Left hindlimb (tissue), 1 donor: ENCODE measurements at places on chromosomes 16 and 17.

DNA sequence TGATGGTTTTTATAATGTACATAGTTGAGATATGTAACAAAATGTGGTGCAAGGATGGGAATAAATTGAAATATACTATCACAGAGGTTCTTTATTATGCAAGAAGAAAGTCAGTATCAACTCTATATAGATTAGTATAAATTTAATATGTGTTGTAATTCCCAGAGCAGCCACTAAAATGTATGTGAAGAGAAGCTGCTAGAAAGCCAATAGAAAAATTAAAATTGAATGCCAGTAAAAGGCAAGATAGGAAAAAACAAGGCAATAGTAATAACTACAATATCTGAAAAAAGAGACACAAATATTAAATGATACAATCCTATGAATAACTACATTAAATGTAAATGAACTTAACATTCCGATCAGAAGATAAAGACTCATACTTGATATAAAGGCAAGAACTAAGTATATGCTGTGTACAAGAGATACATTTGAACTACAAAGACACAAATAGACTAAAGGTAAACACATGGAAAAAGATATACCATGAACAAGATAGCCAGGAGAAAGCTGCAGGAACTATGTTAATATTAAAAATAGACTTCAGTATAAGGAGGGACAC is 92.0 kb downstream of the ABCA8 start:
- DNase-seq: no peak

DNA sequence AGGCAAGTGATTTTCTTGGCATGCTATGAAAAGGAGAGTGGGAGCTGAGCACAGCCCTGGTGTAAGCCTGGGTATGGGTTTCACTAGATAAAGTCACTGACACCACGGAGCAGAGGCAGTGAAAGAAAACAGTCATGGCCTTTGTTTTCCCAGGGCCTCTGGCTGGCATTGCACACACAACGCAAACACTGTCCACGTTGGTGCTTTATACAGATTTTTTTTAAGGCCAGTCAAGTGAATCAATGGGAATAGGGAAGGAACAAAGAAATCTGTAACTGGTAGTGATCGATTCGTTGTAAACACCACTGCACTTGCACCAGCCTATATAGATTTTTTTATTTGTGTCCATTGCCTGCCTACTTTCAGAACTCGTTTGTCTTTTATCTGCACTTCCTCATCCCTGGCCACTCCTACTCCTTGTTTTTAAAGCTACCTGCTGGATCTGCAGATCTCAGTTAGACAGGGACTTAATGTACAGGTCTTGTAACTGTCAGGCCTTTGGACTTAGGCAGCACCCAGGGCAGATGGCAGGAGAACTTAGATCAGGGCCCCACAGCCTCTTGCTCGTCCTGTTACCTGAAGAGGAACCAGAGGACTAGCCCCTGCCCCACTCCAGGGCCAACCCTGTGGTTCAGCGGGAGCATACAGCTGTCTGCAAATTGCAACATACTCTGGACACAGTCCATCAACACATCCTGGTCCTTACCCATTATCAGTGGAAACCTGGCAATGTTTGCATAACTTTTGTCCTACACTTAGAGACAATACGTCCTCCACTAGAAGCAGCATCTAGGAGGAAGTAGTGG is 10.6 kb upstream of the TMIGD1 start:
- no peak for DNase-seq

DNA sequence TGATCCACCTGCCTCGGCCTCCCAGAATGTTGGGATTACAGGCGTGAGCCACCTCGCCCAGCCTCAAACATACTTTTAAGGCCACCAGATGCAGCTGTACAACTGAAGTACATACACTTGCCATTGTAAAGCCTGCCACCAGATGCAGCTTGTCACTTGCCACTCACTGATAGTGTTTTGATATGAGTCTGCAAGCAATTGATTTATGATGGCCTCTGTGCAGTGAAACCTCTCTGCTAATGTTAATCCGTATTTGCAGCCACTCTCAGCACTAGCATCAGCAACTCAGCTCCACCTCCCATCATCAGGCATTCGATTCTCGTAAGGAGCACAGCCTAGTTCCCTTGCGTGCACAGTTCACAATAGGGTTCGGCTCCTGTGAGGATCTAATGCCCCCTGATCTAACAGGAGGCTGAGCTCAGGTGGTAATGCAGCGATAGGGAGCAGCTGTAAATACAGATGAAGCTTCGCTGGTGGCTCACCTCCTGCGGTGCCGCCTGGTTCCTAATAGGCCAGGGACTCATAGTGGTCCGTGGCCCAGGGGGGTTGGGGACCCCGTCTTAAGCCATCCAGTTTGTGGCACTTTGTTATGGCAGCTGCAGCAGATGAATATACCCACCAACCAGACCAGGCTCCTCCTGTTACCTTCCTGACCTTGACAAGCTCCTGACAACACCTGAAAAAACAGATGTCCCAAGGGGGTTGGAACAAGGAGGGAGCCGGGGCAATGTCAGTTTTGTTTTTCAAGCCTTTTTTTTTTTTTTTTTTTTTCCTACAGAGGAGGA is 1.3 kb upstream of the HERPUD1 start:
- DNase-seq: no peak

- no peak for DNase-seq
Measured at GRCh38 chr17:72984926-72985325, 107.6 kb downstream of the SLC39A11 start.

DNA sequence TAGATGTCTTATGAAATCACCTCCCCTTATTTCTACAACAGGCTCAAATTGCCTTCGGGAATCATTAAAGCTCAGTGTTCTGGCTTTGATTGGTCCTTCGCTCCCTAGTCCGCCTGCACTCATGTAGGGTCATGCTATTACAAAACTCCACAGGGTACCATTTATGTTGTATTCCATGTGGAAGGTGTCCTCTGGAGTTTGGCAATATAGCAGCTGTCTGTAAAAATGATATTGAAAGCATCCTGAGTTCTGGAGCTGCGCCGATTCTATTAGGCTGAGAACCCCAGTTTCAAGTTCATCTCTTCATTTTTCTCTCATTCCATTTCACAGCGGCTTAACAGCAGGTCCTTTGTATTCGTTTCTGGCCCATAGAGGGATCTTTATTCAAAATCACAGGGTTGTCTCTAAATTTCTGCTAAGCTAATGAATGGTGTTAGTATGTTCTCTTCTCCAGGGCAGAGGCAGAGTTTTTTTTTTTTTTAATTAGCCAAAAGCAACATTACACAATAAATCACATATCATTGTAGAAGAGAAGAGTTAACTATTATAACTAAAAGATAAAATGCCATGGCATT is 71.9 kb upstream of the TEKT1 start:
- DNase-seq: no peak

- no peak for DNase-seq
Measured at GRCh38 chr17:76683921-76684745, 26.6 kb downstream of the MXRA7 start.

- DNase-seq: no peak
Measured at GRCh38 chr17:17542906-17543635, 46.9 kb upstream of the RASD1 start.

DNA sequence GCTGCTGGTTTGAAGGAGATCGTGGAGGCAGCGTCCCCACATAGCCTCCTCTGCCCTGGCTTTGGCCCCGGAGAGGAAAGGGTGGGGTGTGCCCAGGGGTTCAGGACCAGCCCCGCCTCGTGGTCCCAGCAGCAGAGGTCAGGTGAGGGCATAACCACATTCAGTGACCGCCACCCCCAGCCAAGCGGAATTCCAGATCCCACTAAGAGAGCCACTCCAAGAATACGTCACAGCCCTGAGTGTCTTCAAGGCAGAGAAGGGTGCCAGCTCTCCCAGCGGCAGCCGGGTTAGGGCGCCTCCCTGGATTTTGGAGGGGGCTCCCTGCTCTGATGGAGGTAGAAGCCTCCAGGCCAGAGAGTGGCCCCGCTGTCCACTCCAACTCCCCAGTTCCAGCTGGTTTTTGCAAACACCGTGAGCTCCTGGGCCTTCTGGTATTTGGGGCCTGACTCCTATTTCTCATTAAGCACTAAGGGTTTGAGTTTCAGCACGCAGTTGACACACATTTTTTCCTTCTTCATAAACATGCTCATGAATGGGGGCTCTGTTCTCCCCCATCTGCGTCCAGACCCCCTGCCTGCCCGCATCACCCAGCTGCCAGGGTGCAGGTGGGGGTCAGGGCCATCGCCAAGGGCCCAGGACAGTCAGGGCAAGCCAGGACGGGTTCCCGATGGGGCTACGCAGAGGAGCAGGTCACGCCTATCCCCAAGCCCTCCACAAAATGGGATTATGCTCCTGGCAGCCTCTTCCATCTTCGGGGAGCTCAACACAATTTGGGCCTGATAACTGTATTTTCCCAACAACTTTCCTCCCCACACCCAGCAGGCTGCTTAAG is 98.4 kb upstream of the PLCG2 start:
- DNase-seq: peak; percentile 51

- no peak for DNase-seq
Measured at GRCh38 chr16:7629571-7629970, 296.9 kb downstream of the RBFOX1 start.

GRCh38 chr16:87707097-87707496 is 58.7 kb downstream of the KLHDC4 start:
- DNase-seq: no peak

DNA sequence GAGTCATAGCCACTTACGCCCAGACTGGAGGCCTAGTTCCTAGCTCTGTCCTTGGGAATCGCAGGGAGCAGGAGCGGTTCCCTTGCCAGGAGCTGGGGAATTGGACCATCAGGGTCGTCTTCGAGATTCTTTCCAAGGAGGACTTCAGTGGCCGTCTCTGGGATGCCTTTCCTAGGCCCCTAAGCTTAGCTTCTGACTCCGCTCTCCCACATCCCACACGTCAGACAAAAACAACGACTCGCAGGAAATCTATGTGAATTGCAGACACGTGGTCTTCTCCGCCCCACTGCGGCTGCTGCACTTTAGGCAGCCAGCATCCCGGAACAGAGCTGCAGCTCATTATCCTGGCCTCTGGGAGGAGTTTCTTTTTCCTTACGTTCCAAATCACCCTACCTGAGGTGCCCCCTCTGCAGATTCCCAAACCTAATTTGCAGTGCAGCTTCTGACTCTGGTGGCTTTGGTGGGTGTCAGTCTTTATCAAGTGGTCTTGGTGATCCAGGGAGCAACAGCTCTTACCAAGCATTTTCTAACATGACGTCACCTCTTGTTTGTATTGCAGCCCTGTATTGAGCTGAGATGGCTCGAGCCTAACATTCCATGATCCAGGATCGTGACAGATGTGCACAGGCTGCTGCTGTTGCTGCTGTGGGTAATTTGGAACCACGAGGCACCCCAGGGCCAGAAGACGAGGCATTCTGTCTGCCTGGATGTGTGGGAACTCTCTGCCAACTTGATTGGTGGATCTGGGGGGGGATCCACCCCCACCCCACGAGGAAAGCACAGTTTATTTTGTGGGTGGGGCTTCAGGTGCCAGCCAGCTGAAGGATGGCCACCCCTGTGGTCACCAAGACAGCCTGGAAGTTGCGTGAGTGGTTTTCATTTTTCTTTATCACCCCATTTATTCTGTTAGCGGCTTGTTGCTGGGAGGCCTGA is 1.1 kb downstream of the KATNB1 start:
- peak; percentile 77 for DNase-seq

- peak; percentile 25 for DNase-seq
Measured at GRCh38 chr16:23836404-23837311, 875 bp downstream of the PRKCB start.

DNA sequence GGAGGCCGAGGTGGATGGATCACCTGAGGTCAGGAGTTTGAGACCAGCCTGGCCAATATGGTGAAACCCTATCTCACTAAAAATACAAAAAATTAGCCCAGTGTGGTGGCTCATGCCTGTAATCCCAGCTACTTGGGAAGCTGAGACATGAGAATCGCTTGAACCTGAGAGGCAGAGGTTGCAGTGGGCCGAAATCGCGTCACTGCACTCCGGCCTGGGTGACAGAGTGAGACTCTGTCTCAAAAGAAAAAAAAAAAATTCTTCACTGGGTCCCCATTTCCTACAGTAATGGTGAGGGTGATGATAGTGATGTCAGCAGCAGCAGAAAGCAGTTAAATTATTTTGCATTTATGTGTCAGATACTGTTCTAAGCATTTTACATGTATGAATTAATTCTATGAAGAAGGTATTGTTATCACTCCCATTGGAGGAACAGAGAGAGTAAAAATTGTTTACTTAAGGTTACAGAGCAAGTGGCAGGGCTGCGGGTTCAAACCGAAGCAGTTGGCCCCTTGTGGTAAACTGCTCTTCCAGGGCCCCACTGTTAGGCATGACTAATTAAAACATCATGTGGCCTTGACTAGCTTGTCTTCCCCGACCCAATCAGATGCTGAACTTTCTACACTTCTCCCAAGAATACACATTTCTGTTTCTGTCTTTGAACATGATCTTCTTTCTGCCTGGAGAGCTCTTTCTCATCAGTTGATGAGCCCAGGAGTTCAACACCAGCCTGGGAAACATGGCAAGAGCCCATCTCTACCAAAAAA is 45.8 kb downstream of the STAT3 start:
- DNase-seq: no peak

DNA sequence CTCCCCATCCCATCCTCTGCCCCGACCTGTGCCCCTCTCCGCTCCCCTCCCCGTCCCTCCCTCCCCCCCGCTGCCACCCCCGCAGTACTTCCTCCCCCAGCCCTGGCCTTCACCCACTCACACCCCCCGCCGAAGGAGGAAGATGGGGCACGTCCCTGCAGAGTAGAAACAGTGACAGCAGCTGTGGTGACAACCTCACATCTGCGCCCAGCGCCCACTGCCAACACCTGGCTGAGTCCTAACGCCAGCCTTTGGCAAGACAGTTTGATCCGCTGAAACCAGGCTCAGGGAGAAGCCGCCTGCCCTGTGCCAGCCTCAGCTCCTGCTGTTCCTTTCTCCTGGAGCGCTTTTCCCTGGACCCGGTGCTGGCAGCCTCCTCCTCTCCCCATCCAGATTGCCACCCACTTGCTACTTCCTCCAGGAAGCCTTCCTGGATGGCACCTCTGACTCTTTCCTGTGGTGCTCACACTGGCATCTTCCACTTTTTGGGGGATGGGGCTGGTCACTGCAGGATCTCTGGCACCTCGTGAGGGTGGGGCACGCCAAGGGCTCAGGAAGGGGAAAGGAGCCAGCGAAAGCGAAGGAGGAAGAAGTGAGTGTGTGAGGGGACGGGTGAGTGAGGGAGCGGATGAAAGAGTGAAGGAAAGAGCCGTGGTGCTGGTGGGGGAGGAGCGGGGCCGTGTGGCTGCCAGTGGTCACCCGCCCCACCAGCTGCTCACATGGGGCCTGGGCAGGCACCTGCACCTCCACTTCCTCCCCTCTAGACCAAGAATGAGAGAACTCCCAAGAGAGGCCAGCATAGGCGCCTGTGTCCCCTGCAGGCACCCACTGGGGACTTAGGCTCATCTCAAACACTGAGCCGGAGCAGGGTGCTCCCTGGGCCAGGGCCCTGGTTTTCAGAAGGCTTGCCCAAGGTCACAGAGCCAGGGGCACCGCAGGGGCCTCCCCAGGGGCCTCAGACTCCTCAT is 27.0 kb downstream of the ZFPM1 start:
- no peak for DNase-seq

- no peak for DNase-seq
Measured at GRCh38 chr16:4611337-4612021, 3.2 kb downstream of the UBALD1 start.

GRCh38 chr17:42178817-42179216 is 2.1 kb downstream of the KCNH4 start:
- no peak for DNase-seq
